NCI-H1417 (cell line): ENCODE measurements at places on chromosomes 3 and 15.

- DNase-seq = no peak
Measured at GRCh38 chr3:13547591-13548371, 1.1 kb upstream of the FBLN2 start.

- no peak for DNase-seq
Measured at GRCh38 chr3:71786217-71786549, 1.2 kb upstream of the PROK2 start.

DNA sequence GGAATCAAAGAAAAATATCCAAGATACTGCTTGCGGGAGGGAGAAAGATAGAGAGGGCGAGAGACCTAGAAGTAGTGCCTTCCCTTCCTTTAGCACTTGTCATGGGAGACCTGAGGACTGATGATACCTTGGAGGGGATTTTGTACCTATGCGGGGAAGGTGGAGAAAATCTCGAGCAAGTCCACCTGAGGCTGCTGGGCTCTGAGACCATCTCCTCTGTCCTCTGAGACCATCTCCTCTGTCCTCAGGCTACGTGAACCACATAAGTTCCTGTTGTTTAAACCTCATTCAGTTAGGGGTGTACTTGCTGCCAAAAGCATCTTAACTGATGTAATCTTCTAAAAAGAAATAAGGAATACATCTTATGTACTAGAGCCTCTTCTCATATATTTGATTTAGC is 164.9 kb downstream of the NR2F2 start:
- no peak for DNase-seq

DNA sequence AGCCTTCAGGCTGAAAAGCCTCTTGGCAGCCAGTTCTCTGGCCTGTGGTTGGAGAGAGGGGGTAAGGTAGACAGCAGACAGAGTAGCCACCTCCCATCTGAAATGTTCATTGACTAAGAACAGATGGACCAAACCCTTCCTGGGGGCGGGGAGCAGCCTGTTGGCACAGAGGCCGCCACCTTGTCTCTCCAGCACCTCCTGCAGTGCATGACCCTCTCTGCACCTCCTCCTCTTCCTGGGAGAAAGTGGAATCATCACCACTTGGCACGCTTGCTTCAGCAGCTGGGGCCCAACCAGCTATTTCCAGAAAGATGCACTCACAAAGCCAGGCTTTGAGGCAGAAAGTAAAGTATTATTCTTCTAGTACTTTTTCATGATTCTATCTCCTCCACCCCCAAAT is 313.4 kb upstream of the CHRM5 start:
- no peak for DNase-seq

GRCh38 chr15:38512901-38513300 is 51.7 kb downstream of the RASGRP1 start:
- peak; percentile 4 for DNase-seq

GRCh38 chr3:188557235-188557634 is 403.3 kb downstream of the LPP start:
- DNase-seq = no peak

DNA sequence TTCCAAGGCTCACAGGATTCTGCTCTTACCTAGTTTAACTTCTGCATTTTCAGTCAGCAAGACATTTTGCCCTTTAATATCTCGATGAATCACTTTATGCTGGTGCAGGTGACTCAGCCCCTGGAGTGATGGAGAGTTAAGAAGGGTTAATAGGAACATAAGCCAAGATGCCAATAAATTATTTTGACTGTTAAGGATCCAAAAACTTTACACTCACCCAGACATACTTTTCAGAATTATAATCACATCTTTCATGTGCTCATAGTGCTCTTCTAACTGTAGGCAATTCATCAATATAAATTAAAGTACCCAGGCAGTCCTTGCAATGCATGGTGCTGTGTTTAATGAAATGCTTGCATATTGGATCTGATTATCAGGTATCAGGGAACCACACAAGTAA is 164.1 kb upstream of the SLC2A2 start:
- no peak for DNase-seq

DNA sequence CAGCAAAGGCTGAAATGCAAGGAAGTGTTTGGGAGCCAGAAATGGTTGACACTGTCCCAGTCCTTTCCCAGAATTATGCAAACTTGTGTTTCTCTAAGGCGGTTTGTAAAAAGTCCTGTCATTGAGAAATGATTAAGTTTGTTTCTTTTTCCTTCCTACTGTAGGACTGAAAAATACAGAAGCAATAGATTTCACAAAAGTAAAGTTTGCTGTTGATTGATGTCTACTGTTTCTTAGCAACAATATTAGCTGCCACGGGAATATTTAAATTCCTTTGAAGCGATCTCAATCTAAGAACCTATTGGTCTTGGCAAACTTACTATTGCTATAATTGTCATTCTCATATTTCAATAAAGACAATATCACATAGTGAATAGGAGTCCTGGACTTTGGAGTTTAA is 100.7 kb upstream of the IL12A start:
- DNase-seq = no peak

GRCh38 chr3:42800251-42800650 is 4.0 kb downstream of the HIGD1A start:
- DNase-seq = no peak

DNA sequence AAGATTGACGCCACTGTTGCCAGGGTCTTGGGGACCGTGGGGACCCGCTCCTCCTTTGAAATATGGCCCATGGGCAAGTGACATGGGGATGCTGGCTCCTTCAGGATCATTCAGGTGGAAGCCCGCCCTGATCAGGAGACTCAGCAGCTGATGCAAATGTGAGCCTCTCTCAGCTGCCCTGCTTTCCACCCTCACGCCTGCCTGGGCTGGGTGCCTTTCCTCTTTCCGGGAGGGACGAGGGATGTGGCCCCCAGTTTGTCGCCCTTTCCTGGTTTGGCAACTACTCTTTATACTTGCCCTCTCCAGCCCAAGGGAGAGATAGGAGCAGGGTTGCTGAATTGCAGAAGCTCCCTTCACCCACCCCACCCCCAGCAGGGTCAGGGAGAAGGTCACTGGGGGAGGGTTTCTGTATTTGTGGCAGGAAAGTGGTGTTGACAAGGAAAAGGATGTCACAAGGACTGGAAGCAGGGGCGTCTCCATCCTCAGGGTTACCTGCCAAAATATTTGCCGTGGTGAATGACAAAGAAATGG is 21.8 kb downstream of the DNASE1L3 start:
- DNase-seq = no peak

GRCh38 chr15:98835876-98836275 is 171.7 kb downstream of the PGPEP1L start:
- DNase-seq = no peak

DNA sequence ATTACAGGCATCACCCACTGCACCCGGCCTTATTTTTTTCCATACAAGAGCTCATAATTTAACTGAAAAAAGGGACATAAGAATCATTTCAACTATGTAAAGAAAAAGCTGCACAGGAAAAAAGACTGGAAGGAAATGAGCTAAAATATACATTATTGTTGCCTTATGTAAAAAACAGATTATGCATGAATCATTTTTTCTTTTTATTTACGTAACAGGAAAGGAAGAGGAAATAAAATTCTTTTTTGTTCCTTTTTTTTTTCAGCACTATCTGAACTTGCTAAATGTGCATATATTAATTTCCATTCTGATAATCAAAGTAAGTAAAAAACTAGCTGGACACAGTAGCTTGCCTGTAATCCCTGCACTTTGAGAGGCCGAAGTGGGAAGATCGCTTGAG is 12.1 kb downstream of the KIF9 start:
- no peak for DNase-seq

DNA sequence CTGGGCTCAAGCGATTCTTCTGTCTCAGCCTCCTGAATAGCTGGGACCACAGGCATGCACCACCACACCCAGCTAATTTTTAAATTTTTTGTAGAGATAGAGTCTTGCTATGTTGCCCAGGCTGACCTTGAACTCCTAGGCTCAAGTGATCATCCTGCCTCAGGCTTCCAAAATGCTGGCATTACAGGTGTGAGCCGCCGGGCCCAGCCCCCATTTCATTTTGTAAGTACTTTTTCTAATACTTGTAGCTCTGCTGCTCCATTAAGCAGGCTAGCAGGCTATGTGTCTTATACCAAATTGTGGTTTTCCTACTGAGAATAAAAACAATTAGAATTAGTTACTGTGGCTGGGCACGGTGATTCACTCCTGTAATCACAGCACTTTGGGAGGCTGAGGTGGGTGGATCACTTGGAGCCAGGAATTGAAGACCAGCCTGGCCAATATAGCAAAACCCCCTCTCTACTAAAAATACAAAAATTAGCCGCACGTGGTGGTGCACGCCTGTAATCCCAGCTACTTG is 22.4 kb downstream of the NIPA1 start:
- DNase-seq = no peak

- peak; percentile 90 for DNase-seq
Measured at GRCh38 chr3:183980403-183980802, 37.3 kb downstream of the ABCC5 start.

DNA sequence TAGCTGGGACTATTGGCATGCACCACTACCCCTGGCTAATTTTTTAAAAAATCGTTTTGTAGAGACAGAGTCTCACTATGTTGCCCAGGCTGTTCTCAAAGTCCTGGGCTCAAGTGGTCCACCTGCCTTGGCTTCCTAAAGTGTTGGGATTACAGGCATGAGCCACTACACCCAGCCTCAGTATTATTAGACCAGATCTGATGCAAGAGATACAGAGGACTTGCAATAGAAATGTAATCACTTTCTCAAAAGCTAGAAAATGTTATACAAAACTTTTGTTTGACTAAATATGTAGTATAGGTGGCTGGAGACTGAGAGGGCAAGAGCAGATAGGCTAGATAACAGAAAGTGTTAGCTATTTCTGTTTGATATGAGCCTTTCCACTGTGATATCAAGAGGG is 531.9 kb downstream of the SOX2 start:
- DNase-seq = no peak

DNA sequence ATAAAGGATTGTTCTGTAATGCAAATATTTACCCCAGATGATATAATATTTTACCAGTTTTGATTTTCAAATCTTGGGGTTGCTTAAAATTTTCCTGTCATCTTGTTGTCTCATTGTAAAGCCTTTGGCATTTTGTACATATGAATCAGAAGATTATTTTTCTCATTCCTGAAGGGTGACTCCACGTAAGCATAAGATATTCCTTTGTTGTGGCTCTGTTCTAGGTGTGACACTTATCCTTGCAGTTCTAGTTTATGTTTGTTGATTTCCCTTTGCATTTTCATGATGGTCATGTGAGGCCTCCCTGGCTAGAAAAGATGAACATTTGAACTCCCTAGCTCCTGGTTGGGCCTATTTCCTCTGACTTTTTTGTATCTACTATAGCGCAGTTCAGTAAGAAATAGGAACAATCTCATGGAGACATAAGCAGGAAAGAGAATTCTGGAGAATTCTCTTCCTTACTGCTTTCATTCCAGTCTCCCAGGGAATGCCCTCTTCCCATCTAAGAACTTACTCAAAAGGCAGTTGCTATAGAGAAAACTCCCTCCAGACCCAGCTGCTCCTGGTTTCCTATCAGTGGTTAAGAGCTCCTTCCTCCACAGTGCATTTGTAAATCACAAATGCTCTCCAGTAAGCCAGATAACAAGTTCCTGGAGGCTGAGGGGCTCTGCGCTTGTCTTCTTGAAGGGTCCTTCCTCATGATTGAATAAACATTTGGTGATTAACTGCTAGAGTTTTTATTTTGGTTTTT is 124.7 kb downstream of the WNT5A start:
- DNase-seq = no peak

GRCh38 chr3:159936541-159936940 is 52.1 kb upstream of the IL12A start:
- DNase-seq = no peak

DNA sequence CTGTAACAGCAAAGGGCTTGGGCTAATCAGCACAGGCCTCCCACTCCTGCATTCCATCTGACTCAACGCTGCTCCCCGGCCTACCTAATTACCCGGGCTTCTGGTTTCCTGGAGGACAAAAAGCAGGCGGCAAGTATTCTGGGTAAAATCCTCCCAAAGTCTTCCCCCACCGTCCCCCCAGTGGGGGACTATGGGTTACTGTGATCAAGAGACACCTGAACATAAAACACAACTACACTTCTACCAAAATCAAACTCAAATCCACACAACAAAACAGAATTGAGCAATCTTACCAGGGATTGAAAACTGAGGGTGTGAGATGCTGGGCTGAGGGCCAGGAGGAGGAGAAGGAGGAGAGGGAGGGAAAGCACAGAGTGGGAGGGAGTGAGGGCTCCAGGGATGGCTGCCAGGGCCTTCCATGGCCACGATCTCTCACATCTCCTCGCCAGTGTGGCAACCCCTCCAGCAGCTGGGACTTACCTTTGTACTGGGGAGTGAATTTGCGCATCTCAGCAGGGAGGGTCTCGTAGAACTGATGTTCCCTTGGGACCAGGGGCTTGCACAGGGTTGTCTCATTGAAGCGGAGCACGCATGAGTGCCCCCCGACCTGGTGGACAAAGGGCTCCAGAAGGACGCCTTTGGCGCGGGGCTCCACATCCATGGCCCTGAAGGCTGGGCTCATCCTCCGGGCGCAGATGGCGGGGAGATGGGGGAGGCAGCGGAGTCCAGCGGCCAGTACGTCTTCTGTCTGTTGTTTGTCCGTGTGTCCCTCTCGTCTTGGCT is 9.1 kb upstream of the NCKIPSD start:
- no peak for DNase-seq

DNA sequence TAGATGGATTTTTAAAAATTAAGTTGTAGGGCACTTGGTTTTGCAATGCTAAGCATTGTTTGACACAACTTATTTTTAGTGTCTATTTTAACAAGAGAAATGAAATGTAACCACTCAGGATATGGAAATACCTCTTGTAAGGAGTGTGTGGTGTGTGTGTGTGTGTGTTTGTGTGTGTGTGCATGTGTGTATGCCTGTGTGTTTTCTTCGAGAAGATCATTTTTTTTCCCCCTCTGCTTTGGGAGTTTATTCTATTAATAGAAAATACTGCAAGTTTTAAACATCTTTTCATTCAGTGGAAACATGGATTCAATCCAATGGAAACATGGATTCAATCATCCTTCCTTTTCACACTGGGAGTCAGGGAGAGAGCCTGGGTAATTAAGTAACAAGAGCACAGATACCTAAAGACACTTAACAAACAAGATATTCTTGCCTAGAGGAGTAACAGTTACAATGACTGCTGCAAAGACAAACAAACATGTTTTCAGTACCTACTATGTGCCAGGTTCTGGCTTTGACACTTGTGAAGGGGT is 567.2 kb upstream of the TBL1XR1 start:
- DNase-seq = no peak

DNA sequence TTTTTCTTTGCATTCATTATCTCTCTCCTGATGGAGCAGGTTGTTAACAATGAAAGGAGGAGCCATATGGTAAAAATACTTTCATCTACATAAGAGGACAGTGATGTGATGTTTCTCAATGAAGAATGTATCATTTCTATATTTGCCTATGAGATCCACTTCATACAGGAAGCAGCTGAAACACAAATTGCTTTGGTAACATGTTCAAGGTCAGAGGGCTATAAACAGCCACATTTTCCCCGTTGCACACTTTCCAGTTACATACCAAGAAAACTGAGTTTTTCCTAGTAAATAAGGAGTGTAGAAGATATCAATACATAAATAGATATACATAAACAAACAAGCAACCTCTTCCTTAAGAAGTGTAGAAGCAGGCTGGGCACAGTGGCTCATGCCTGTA is 32.6 kb upstream of the GYG1 start:
- DNase-seq = no peak

GRCh38 chr3:12817343-12817710 is 20.8 kb downstream of the CAND2 start:
- no peak for DNase-seq

- DNase-seq = no peak
Measured at GRCh38 chr3:79162653-79163052, 605.1 kb downstream of the ROBO1 start.

- no peak for DNase-seq
Measured at GRCh38 chr15:85976986-85977385, 102.7 kb upstream of the AGBL1 start.
